Neural crest cell (in vitro differentiated cells): ENCODE measurements at places on chromosomes 4 and X. TPM values are rescaled to one million over a fixed set of nuclear protein-coding genes. Genes with fewer than 3 reads are reported as not detected.

TEX13B gene
- total RNA-seq, result not detected in 2 replicates

DNA sequence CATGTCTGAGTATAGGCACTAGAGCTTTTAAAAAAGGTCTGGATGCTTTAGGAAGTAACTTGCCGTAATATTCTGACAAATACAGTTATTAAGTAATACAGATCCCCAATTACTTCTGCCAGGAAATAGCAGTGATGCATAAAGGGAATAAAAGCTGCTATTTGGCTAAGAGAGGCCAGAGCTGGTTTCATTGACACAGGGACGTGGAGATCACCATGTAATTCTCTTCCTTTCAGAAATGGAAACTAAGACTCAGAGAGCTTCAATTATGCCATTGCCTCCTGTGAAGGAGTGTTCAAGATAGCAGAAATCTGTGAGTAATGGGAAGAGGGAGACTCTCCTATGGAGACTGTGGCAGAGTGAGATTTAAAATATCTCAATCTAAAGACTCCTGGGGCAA, 238.1 kb downstream of the SLITRK2 start:
- DNase-seq, result no peak

GRCh38 chr4:76009311-76009710, 2.0 kb upstream of the CXCL9 start:
- DNase-seq, result no peak

DNA sequence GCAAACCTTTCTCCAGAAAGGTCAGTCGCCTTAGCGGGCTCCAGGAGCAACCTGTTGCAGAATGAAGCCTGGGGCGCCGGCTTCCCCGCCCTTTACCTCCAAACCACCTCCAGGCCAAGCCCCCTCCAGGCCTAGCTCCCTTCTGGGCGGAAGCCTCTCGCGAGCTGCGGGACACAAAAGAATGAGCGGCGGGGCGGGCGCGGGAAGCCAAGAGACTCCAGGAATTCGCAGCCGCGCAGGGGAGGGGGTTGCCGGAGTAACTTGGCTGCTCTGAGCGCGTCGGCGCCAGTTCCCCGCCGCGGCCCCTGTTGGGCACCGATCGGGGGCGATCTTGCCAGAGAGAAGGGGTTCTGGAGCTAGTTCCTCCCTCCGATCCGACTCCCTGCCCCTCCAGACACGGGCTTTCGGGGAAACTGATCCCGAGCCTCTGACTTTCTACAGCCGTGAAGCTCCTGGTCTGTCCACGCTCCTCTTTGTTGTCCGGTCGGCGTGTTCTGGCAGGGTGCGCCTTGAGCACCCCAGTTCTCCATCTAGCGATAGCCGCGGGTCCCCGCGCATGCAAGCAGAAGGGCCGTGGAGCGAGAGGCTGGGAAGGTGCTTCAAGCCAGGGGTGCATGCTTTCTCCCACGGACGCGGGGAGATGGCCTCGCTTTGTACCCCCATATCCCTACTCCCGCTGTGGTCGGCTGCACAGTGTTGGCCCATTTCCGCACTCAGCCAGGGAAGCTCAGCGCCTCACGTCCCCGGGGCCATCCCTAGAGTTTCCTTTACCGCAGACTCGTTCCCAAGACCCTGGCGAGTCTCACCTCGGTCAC, 1.2 kb downstream of the PROM1 start:
- peak; percentile 66 for DNase-seq

DNA sequence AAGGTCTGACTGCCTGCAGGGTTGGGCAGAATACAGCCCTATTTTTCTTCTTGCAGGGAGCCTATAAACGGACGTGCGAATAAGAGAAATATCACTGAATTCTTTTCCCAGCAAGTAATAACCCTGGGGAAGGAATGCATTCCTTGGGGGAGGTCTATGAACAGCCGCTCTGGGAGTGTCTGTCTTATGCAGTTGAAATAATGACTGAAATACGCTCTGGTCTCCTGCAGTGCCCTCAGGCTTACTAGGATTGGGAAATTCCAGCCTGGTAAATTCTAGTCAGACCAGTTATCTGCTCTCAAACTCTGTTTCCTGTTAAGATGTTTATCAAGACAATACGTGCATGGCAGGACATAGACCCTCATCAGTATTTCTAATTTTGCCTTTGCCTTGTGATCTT, 72.1 kb upstream of the FAM241A start:
- no peak for DNase-seq

- no peak for DNase-seq
Observed at GRCh38 chr4:44871133-44871532, 144.8 kb upstream of the GNPDA2 start.

DNA sequence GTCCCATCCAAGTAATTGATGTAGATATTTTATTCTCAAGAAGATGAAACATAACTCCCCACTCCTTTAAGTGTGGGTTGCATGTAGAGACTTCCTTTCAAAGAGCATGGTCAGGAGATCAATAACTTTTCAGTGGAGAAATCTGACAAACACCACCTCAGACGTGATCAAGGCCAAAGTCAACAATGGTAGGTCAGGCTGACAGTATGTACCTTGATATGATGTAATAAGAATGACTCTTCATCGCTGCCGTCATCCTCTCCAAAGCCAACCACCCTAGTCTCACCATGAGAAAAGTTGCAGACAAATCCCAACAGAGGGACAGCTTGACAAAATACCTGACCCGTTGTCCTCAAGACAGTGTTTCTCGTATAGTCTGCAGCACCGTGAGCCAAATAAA, 67.3 kb upstream of the DHRSX start:
- DNase-seq, result no peak
